NCI-H2171 (cell line): ENCODE measurements at places on chromosomes 11 and 22.
A peak's percentile ranks its signal among the peaks of the same experiment; 100 is the strongest.

DNA sequence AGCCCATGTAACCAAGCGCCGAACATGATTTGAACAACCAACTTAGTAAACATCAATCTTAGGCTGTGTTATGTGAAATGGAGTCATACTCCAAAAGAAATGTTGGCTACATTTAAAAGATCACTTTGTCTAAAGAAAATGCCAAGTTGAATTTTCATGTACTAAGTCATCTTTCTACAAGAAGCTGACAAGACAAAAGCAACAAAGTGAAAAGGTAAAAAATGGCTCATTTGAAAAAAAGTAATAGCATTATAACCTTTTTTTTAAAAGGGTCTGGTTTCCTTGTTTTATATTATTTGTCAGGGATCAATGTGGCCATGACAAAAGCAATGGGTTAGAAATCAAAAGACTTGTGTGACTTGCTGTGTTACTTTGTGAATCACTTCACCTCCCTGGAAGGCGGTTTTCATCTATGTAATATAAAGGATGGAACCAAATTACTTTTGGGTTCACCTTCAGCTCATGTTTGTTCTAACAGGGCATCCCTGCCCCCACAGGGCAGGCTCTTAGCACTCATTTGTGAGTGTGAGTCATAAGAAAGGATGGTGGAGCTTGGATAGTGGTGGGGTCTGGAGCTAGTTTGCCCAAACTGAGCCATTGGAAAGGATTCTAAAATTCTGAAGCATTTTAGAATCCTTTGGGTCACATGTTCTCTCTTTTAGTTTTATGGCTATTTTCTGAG lies 131.9 kb upstream of the MTMR2 start:
- no peak for DNase-seq

DNA sequence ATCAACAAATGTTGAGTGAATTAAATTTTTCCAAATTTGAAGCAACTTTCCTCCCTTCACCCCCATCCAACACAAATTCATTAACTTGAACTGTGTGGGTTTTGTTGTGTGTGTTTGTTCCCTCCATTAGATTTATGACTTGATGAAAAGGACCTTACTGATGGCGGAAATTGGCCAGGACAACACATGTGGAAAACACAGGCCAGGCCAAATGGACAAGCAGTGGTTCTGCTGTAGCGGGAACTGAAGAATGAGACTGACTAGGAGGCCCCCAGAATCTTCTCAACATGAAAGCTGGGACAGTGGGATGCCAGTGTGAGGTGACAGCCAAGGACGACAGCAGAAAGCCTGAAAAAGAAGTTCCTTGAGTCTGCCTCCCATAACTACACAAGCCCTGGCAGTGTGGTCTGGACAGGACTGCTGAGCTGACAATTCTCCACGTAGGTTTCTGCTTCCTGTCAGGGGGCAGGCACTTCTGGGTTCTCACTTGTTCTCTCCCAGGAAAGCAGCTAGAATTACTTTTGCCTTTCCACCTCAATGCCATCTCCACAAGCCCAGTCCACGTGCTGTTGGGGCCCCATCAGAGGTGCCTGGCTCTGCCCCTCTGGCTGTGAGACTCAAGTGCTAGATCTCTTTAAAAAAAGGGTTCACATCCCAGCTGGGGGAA lies 94.3 kb downstream of the ETS1 start:
- no peak for DNase-seq

DNA sequence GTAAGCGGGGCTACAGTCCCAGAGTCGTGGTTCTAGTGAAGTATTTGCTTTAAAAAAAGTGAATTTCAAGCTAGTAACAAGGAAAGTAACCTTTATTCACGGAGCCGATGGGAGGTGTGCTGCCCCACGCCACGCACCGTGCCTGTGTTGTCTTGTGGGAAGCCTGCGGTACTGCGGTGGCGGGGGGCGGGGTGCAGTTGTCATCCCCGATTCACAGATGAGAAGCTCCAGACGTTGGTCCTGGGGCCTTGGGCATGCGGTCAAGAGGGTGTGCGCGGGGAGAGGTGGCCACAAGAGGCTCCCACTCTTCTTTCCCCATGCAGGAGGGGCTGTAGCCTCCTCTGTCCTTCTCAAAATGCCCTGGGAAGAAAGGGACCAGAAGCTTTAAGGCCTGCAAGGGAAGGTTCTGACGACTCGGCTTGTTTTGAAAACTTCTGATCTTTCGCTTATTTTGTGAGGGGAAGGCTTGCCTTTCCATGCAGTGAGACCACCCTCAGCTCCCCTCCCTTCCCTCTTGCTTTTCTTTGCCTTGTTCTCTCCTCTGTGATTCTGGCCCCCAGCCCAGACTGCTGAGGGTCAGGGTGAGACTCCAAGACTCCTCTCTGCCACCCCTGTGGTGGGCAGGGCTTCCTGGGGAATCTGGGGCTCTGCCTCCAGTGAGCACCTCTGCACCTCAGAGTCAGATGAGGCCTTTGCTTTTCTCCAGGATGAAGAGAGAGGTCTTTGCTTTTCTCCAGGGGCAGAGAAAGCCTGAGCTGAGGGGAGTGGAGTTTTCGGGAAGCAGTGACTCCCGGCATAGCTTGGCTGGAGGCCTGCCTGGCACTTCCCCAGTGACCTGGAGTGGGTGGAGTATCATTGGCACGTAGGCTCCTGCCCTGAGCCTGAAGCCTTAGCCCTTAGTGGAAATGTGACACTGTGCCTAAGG lies 6.2 kb downstream of the GLB1L3 start:
- no peak for DNase-seq

DNA sequence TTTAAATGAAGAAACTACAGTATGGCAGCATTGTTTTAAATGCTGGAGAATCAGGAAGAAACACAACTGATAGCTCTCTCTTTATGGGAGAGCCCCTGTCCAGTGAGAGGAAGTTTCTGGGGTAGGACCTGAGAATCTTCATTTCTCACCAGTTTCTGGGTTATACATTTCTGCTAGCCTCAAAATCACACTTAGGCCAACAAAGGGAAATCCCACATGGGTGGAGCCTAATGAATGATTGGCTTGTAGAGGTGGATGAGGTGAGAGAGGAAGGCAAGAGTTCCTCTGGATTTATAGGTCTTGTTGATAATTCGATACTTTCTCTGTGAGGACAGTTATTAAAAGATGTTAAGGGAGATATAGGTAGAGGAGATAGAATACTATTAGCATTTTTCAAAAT lies 1397.3 kb upstream of the TENM4 start:
- DNase-seq, result no peak

GRCh38 chr11:119103793-119104192 lies 2.1 kb upstream of the DPAGT1 start:
- peak; percentile 51 for DNase-seq

DNA sequence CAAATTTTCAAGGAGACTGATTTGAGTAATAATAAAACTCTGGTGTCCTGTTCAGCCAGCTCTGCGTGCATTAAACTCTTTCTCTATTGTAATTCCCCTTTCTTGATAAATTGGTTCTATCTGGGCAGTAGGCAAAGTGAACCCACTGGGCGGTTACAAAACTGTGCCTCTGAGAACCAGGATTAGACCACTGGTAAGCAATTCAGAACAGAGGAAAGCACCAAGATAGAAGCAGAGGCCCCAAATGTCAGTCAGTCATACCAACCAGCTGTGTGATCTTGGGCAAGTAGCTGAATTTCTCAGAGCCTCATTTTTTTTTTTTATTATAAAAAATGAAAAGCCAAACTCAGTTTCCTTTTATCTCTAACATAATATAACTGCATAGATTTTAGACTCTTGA lies 54.9 kb downstream of the TRIM44 start:
- DNase-seq, result no peak

DNA sequence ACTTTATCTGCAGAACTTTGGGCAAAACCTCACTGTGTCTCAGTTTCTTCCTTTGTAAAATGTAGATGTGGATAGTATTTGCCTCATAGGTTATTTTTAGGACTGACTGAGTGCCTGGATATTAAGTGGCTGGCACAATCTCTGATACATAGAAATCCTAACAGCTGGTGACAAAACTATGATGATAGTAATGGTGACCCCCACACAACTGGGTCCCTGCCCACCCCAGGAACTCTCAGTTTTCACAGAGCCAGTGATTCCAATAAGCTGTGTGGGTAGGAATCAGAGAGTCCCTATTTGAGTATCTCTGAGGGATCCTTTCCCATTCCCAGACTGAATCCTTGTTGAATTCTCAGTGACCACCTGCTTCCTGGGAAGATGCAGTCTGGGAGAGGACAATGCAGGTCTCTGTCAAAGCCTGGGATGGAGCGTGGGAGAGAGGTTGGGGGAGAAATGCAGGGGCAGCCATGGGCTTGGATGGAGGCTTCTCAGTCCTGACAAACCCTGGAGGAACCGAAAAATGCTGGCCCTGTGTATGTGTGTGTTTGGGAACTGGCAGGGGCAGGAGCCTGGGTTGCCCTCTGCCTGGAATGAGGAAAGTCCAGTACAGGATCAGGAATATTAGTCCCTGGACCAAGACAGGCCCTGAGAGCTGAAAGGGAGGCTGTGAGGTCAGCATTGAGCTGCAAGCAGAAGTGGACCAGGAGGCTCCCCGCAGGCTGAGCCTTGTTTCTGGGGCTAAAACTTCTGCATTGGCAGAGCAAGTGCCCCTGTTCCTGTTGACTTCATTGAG lies 6.1 kb upstream of the P2RY6 start:
- DNase-seq, result no peak

DNA sequence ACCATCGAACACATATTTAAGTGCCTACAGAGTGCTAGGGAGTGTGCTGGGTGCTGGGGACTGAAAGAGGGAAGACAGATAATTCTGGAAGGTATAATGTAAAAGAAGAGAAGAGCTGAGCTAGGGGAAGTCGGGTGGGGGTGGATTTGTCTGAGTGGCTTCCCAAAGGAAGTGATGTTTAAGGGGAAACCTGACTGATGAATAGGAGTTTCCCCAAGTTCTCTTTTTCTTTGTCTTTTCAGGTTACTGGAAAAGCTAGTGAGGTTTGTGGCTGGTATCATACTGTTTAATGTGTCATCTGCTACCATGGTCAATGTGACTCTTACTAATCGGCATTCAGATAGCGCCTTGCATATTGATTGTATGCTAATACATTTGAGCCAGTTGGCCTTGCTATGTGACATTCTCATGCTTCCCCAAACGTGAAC lies 151.6 kb upstream of the MTMR2 start:
- DNase-seq, result no peak

DNA sequence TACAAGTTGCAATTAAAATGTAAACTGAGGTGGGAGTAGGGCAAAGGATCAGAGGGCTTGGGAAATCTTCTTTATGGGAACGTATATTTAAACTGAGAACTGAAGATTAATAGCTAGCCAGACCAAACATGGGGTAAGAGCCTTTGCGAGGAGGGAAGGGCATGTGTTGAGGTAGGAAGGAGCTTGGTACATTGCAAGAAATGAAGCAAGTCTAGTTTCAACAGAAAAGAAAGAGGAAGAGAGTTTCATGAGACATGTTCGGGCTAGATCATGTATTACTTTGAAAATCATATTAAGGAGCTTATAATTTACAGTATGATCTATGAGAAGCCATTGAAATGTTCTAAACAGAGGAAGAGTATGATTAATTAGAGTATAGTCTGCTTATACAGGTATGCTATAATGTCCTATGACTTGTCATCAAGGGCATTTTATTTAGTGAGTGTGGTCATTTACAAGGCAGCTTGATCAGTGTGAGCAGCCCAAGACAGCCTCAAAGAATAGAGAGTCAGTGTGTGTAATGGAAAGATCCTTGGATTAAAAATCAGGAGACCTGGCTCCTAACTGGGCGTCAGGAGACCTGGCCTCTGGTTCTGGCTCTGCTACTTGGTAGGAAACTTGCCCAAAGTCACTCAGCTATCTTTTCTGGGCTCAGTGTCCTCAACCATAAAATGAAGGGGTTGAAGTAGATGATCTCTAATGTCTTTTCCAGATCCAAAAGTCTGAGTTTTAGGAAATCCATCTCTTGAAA lies 10.9 kb downstream of the GAS2 start:
- DNase-seq, result no peak

DNA sequence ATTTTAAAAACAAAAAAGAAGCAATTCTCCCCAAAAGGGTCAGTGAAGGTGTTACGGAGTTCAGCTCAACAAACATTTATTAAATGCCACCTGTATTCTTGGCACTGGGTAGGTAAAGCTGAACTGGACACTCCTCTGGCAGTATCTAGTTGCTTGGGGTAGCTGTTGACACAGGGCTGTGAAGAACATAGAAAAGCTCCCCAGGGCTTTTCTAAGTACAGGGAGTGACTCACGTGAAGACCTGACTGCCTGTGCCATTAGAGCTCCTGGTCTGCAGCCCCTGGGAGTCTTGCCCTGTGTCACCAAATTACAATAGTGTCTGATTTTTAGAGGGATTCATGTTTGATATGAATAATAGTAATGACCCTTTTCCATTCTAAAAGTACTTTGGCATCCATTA lies 43.6 kb downstream of the COA4 start:
- no peak for DNase-seq

DNA sequence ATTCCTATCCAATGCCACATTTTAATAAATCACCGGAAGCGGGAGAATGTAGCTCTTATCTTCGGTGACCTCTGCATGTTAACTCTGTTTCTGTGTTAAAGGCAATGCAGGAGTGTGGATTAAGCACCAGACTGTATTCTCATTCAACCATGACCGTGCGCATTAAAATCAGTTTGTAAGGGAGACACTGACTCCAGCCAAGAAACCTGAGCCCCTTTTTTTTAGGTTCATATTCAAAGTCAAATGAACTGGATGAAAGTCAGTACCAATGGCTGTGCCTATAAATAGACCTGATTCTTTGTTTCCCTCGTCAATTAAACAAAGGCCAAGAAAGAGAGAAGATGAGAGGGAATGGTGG lies 32.2 kb downstream of the C11orf91 start:
- peak; percentile 88 for DNase-seq

- no peak for DNase-seq
Observed at GRCh38 chr11:112355726-112356125, 95.1 kb upstream of the PLET1 start.

GRCh38 chr22:50176850-50177536 lies 6.5 kb downstream of the PANX2 start:
- DNase-seq, result no peak

GRCh38 chr11:119854521-119854920 lies 125.5 kb upstream of the NECTIN1 start:
- peak; percentile 48 for DNase-seq

- no peak for DNase-seq
Observed at GRCh38 chr11:35590412-35590811, 27.8 kb upstream of the FJX1 start.

- no peak for DNase-seq
Observed at GRCh38 chr11:34583818-34584217, 37.1 kb upstream of the EHF start.

GRCh38 chr11:68974421-68975194 lies 6.2 kb downstream of the MRGPRD start:
- DNase-seq, result peak; percentile 62

DNA sequence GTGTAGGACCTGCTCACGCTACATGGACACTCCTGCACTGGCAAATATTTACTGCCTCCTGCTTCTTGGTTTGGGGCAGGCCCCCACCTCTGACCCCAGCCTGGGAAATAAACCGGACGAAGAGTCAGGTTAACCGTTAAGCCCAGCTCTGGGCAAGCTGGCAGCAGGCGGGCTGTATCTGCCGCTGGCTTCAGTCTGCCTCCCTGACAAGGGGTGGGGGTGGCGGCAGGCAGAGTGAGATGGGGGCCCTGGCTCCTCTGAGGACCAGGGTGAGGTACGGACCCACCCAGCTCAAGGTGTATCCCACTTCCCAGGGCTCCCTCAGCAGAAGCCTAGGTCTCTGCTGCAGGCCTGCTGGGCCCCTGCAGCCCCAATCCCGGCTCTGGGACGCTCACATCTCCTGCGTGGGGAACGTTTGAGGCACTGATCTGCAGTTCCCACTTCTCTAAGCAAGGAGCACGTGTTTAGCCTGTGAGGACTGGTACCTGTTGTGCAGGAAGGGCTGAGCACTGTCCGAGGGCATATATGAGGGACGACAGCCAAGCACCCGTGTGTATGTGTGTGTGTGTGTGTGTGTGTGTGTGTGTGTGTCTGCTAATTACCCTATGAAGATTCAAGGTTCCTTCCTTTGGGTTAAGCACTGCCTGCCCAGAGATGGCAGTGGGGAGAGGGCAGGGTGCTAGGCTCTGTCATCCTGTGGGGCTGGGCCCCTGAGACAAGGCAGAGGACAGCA lies 1.1 kb upstream of the LRRC75B start:
- DNase-seq, result no peak
